Right ventricle myocardium superior (tissue), 1 donor: ENCODE measurements at places on chromosomes 12 and 14. TPM values are rescaled to one million over a fixed set of nuclear protein-coding genes. Genes with fewer than 3 reads are reported as not detected.

The RERGL gene
- 1.2 TPM for total RNA-seq

The LTBP2 gene
- total RNA-seq: 11.9 TPM

The SRGAP1 gene
- 2.0 TPM for total RNA-seq

The CHGA gene
- not detected for total RNA-seq

The NRXN3 gene
- total RNA-seq: 1.3 TPM

The TEX52 gene
- total RNA-seq: not detected

The GLTP gene
- total RNA-seq: 18.6 TPM

The FBXL14 gene
- 7.0 TPM for total RNA-seq

The ANKRD9 gene
- total RNA-seq: 159 TPM

The DLK1 gene
- total RNA-seq: 22.8 TPM

The KCNJ8 gene
- 53.5 TPM for total RNA-seq

The GAS2L3 gene
- 2.4 TPM for total RNA-seq

The CFL2 gene
- total RNA-seq: 363 TPM

The KERA gene
- not detected for total RNA-seq

DNA sequence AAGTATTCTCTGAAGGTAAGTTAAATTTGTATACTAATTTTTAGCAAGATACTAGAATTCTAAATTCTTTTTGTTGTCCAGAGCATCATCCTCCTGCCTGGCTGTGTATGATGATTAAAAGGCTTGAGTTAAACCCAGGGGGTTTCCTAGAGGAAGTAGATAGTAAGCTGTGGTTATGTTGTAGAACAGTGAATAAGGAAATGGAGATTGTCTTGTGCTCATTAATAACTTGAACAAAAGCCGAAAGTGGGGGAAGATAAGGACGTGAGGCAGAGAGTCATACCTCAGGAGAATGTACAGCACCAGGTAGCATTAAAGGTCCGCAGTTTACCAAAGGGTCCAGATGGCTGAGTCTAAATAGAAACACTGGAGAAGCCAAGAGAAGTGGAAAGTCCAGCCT is 42.0 kb downstream of the CKB start:
- DNase-seq: no peak

DNA sequence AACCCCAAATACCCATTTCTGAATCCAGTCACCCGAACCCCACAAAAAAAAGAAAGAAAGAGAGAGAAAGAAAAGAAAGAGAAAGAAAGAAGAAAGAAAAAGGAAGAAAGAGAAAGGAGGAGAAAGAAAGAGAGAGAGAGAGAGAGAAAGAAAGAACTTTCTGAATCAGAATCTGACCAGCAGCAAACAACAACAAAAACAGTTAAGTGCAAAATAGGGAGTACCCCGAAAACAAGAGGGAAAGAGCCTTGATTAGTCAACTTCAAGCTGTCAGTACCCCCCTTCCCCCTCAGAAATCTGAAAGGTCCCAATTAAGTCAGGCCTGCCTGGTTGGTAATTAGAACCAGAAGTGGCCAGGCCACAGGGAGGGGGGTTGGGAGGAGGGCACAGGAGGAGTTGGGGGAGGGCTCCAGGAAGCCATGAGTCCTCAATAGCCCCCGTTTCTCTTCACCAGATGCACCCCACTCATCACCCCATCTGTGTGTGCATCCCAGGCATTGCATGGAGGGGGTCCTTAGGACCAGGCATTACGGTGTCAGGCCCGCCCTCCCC is 9.8 kb downstream of the RARG start:
- DNase-seq: peak; percentile 12

- DNase-seq: no peak
Measured at GRCh38 chr14:25108959-25109358, 59.0 kb upstream of the STXBP6 start.

GRCh38 chr14:45757655-45758054 is 504.7 kb upstream of the MIS18BP1 start:
- no peak for DNase-seq

GRCh38 chr14:64968167-64968566 is 4.0 kb downstream of the RAB15 start:
- DNase-seq: no peak

GRCh38 chr12:127145929-127146789 is 1120.8 kb upstream of the TMEM132C start:
- peak; percentile 89 for DNase-seq

- no peak for DNase-seq
Measured at GRCh38 chr12:65895759-65896656, 71.7 kb downstream of the HMGA2 start.

DNA sequence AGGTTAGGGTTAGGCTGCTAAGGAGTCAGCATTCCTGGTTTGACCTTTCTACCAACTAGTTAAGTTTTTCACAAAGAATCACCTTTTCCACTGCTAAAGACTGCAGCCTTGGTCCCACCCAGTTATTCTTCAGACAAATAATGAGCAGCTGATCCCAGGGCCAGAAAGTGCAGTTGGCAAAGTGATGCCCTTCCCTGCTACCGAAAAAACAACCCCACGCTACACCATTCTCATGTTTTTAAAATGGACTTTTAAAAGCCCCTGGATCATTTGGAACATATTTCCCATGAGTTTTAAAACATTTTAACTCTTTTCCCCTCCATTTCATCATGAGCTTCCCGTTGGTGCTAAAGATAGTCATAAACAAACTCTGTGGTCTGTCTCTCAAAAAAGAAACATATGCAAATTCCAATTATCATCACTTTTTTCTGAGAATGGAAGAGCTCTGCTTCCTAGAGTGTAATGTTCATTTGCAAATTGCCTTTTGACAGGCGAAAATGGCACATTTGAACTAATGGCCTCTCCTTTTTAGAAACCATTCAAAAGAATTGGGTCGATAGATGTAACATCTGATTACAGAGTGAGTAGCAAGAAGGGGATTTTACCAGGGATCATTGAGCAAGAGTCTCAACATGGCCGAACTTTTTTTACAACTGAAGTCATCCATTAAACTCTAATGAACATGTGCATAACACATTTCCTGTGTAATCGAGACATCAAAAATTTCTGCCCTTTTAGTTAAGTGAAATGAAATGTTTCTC is 129.3 kb upstream of the RAP1B start:
- DNase-seq: no peak

DNA sequence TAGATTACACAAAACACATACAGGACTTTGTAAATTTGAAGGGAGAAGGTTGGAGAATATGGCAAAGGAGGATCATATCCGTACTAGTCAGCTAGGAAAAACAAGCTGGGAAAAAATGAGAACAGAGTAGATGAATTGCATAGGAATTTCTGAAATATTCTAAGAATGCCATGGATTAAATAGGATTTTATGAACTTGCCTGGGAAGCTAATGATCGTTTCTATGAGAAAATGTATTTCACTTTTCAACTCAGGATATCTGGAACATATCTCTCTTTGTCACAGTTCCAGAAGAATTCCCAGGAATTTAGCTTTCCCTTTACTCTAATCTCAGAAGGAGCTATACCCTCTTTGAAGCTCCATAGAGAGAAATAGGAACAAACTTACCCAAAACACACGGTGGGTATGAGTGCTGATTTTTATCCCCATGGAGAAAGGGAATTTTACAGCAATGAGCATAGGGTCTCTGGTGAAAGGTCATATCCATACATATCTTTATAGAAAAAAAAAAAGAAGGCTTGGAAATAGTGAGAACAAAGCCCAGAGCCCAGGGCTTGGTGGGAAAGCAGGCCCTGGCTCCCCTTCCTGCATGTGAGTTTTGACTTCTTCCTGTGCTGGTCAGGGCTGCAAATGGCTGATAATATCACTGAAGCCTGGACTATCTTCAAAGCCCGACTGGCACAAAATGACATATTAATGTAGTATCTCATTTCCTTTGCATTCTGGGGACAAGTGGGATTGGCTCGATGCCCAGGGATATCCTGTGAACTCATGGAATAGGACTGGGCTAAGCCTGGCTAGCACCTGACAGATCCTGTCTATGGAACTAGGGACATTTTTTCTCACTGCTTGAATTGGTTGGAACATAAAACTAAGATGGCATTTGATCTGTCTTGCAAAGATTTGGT is 136.3 kb downstream of the AEBP2 start:
- peak; percentile 61 for DNase-seq

DNA sequence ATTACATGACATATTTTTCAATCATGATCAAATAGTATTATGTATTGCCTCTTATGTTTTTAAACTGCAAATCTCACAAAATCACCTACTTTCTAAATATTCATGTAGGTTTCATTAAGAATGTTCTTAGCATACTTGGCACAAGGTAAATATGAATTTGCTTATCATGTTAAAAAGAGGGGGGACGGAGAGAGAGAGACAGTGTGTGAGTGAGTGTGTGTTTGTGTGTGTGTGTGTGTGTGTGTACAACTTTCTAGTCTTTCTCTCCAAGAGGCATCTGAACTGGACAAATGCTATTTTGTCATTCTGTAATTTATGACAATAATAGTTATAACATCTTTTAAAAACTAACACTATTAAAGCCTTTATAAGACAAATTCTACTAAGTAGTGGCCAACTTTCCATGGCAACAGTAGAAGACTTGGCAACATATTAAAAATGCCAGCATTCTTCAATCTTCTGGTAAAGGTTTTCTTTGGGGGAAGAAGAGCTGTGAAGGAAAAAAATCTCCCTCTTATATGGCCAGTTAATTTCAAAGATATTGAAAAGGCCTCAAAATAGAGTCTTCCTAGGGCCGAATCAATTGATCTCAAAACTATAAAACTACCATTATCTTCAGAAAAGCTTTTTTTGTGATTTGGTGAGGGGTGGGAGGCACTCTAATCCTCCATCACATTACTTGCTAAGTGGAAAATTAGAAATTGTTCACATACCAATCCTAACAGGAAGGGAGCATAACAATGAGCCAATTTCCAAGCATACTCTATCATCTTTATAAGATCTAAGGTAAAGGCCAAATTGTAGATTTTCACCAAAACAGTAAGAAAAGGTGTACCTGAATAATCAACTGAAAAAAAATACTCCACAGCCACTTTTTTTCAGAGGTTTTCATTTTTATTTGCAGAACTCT is 28.2 kb downstream of the CDK17 start:
- DNase-seq: no peak

DNA sequence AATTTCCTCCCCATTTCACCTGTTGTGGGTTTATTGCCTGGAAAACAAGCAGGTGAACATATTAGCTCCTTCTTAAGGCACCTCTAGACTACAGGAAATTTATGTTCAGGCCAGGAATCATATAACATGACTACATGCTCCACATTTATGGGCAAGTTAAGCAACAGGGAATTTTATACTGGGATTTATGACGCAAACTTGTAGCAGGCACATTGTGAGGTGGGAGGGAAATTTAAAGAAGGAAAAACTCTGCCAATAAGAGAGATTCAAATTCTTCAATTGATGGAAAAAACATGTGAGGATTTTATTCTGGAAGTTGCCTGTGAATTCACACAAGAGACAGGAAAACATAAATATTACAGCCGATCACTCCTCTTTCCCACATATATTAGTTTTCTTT is 93.9 kb downstream of the TBC1D30 start:
- no peak for DNase-seq

DNA sequence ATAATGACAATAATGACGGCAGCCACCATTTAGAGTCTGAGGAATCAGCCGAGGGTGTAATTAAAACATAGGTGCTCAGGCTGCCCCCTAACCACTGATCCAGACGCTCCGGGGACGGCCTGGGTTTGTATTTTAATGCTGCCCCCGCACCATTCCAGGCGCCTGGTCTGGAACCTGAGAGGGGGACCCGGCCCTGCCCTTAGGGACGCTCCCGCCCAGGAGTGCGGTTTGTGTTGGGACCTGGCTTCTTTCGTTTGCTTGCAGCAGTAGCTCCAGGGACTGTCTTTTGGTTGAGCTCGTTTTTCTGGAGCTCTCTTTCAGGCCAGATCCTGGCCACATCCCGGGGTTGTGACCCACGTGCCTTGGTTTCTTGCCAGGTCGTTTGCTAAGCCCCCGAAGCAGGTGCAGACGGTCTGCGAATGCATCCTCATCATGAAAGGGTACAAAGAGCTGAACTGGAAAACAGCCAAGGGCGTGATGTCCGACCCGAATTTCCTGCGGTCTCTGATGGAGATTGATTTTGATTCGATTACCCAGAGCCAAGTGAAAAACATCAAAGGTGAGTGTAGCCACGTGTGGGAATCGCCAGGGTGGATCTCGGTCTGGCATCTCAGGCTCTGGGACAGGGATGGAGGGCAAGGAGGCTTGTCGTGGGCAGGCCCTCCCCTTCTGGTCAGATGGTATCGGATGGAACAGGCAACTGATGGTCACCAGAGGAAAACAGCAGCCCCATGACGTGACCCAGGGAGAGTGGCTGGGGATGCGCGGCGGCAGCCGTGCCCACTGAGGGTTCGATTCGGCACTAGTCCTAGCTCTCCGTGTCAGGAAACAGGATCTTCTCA is 63.5 kb downstream of the CCDC92 start:
- no peak for DNase-seq

GRCh38 chr12:50215033-50215432 is 47.9 kb upstream of the CERS5 start:
- no peak for DNase-seq

DNA sequence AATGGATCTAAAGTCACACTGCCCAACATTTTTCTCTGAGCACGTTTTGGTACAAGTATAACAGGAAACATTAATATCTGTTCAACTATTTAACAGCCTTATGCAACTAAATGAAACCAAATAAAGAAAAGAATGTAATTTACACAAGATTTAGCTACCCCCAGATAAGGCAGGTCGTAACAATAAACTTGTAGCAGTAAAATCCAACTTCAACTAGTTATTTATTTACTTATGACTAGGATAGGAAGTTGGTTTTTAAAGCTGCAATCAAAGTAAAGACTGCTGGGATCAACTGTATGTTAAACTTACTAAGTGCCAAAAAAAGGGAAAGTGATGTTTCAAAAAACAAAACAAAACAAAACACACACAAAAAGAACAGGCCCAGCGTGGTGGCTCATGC is 30.9 kb downstream of the FERMT2 start:
- DNase-seq: no peak

GRCh38 chr14:20417250-20418186 is 4.2 kb upstream of the TEP1 start:
- no peak for DNase-seq
